Activated CD8-positive, alpha-beta T cell treated with anti-CD3 and anti-CD28 coated beads, Interleukin-2, amount 10 ng/mL, durations not matched to agents 7 days and 5 days (primary cell): ENCODE measurements at places on chromosomes 12 and 14.

DNA sequence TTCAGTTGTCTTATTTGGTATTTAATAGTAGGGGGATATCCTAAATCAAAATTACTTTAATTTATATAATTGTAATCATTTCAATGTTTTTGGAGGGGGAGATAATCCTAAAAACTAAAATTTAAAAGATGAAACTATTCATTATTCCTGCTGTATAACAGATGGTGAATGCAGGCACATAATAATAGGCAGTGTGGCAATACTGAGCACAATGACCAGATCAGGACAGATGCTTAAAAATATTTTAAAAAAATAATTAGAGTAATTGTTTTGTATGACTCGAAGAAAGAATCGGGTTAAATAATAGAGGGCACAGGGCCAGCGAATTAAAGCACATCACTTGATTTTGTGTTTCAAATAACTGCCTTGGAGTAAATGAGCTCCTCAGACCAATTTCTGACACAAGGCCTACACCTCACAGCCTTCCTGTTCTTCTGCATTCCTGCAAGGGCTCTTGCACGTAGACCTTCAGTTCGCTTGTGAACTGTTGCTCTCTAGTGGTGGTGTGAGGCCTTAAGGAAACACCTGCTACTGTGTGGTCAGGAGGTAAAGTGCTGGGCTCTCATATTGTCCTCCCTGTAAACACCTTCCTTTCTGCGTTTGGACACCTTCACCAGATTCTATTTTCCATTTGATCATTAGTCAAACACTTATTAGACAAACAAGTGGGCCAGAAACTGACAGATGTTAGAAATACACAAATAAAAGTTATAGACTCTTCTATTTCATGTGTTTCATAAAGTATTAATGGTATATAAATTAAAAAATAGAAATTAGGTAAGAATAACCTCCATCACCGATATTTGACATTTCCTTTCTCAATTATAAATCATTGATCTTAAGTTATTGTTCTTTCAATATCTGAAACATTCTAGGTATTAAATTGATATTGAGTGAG is 29.3 kb upstream of the KLRF1 start:
- peaks cover 9% of the 10 kb centered on the region for H3K36me3 ChIP-seq
- H3K27me3 ChIP-seq: peaks cover 4% of the 10 kb centered on the region
- peaks cover 46% of the 10 kb centered on the region for H3K4me1 ChIP-seq
- H3K4me3 ChIP-seq: no peak overlapping the region
- H3K27ac ChIP-seq: peak overlapping the region; percentile 64

DNA sequence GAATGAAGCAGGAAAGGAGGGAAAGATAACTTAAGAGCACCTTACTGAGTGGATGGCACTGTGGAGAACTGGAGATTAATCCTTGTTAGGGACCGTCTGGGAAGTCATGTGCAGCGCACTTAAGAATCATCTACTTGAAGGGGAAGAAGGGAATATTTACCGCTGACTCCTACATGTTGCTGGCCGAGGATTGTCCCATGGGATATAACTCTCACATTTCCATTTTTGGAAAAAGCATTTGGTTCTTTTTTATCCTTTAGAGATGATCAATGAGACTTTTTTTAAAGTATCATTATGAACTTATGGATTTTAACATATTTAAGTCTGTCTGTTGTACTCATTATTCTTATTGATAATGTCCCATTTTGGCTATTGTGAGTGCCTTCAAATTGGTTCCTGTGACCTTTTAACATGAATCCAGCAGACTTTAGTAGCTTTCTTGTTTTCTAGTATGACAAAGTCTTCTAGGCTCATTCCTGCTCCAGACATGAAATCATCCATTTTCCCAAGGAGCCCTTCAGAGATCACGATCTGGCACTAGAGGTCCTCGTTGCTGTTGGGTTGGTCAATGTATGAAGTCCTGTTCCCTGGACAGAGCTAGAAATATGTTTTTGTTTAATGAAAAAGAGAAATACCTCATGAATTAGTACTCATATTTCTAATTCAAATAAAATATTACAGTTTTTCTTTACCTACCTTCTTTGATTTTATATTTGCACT is 20.2 kb upstream of the FAM234B start:
- peaks cover 29% of the 10 kb centered on the region for H3K27me3 ChIP-seq
- DNase-seq: no peak
- no peak overlapping the region for H3K4me3 ChIP-seq
- H3K27ac ChIP-seq: no peak overlapping the region
- no peaks in the 10 kb centered on the region for H3K4me1 ChIP-seq

DNA sequence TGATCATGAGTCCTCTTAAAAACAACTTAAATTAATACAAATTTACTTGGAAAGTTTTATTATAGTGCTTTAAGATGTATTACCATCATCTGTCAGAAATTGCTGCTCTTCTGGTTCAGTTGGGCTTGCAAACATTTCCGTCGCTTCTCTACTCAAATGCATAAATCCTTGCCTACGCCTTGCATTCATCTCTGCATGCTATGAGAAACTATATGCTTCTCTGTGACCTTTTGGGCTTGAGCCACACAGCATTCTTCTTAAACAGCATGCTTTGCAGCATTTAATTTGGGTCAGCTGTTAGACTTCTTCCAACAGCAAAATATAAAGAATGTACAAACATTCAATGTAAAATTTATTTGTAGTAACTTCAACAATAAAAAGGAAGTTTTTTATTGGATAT is 305.7 kb upstream of the FLRT2 start:
- H3K27me3 ChIP-seq: no peaks in the 10 kb centered on the region
- DNase-seq: no peak
- H3K4me3 ChIP-seq: no peak overlapping the region

DNA sequence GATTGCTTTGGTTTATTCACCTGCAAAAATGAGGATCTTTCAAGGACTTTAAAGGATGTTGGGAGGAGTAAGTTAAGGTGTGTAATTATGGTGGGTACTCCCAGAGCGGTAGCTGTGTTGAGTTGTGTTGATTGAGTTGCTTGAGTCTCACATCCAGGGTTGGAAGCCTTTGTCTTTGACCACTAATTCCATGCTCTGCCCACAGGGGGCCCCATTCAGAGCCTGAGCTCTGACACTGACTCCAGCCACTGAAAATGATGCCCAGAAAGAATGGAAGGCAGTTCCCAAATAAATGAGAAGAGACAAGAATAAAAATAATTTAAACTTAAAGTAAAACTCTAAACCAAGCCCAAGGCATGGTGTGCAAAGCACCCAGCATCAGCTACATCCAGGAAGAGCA is 237.4 kb upstream of the PWP1 start:
- no peaks in the 10 kb centered on the region for H3K4me1 ChIP-seq
- H3K4me3 ChIP-seq: no peak overlapping the region
- no peaks in the 10 kb centered on the region for H3K27me3 ChIP-seq
- no peak for DNase-seq

GRCh38 chr12:62692884-62693283 is 226.3 kb downstream of the MON2 start:
- no peaks in the 10 kb centered on the region for H3K36me3 ChIP-seq
- DNase-seq: no peak
- H3K4me1 ChIP-seq: peaks cover 23% of the 10 kb centered on the region
- H3K27me3 ChIP-seq: peaks cover 14% of the 10 kb centered on the region
- H3K4me3 ChIP-seq: no peak overlapping the region
- no peak overlapping the region for H3K27ac ChIP-seq

- H3K4me3 ChIP-seq: no peak overlapping the region
- H3K27me3 ChIP-seq: no peaks in the 10 kb centered on the region
- no peaks in the 10 kb centered on the region for H3K36me3 ChIP-seq
- no peak for DNase-seq
- no peak overlapping the region for H3K27ac ChIP-seq
- no peaks in the 10 kb centered on the region for H3K4me1 ChIP-seq
These were observed 102.4 kb downstream of the TMTC1 start for GRCh38 chr12:29681370-29681769.

DNA sequence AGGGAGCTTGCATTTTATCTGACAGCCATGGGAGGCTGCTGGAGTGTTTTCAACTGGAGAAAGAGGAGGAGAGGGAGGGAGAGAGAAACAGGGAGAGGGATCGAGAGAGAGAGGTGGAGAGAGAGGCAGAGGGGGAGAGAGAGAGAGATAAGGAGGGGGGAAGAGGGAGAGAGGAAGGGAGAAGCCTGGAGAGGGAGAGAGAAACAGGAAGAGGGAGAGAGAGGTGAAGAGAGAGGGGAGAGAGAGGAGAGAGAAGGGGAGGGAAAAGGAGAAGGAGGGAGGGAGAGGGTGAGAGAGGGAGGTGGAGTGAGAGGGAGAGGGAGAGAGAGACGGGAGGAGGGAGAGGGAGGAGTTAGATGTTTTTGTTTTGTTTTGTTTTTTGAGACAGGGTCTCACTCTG is 45.6 kb downstream of the DNAH10 start:
- no peak overlapping the region for H3K4me3 ChIP-seq
- no peak for DNase-seq
- no peaks in the 10 kb centered on the region for H3K4me1 ChIP-seq
- H3K27ac ChIP-seq: no peak overlapping the region

GRCh38 chr14:32358781-32359180 is 29.7 kb downstream of the AKAP6 start:
- no peak for DNase-seq
- H3K4me1 ChIP-seq: no peaks in the 10 kb centered on the region
- no peak overlapping the region for H3K4me3 ChIP-seq
- no peaks in the 10 kb centered on the region for H3K27me3 ChIP-seq

DNA sequence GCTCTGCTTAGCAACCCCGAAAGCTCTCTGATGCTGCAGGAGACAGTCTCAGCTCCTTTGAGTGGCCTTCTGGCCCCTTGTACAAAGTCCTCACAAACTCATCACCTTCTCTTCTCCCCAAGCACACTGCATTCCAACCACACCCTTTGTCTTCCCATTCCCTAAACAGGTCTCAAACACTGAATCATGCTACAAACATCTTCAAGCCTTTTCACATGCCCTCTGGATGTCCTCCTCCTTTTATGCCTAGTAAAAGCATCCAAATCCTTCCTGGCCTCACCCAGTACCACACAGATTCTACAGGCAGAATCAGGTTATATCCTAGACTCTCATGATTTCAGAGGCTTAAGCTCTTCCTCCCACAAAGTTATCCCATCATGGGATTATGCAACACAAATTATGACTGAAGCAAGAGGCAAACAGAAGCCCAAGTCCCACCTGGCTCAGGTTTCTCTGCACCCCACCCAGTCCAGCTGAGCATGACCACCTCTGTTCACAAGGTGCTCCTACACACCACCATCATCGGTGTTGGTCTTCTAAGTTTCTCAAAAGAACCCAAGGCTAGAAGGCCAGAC is 61.4 kb upstream of the PCED1B start:
- H3K4me3 ChIP-seq: no peak overlapping the region
- no peaks in the 10 kb centered on the region for H3K36me3 ChIP-seq
- no peak overlapping the region for H3K27ac ChIP-seq
- no peaks in the 10 kb centered on the region for H3K4me1 ChIP-seq
- DNase-seq: no peak

- H3K36me3 ChIP-seq: no peaks in the 10 kb centered on the region
- no peak overlapping the region for H3K27ac ChIP-seq
- DNase-seq: no peak
- H3K4me1 ChIP-seq: no peaks in the 10 kb centered on the region
These were observed 43.2 kb downstream of the SLC5A8 start for GRCh38 chr12:101166866-101167265.

DNA sequence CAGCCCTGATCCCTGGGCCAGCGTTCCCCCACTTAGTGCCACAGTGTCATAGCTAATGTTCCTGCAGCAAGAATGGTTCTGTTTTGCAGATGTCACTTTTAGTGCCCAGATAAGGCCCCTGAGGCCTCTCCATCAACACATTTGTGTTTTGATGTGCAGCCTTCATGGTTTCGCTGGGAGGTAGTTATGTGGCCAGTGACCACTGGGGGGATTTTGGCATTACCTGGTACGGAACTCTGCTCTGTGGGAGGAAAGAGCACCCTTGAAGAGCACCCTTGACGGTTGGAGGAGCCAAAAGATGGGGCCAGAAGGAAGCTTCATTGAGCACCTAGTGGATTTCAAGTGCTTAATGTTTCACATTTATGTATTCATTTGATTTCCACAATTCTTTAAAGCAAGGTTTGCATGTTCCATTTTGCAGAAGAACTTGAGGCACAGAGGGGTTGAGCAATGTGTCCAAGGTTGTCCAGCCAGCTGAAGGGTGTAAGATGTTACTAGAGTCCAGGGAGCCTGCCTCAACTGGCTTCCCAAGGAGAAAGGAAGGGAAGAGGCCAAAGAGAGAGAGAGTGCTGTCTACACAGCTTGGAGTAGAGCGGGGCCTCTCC is 13.0 kb downstream of the SERPINA11 start:
- no peak overlapping the region for H3K4me3 ChIP-seq
- H3K27me3 ChIP-seq: no peaks in the 10 kb centered on the region
- H3K27ac ChIP-seq: no peak overlapping the region
- H3K36me3 ChIP-seq: no peaks in the 10 kb centered on the region
- no peak for DNase-seq

GRCh38 chr12:15526033-15526432 is 203.7 kb downstream of the PTPRO start:
- H3K4me3 ChIP-seq: no peak overlapping the region
- H3K36me3 ChIP-seq: no peaks in the 10 kb centered on the region
- H3K27ac ChIP-seq: no peak overlapping the region
- peaks cover 23% of the 10 kb centered on the region for H3K27me3 ChIP-seq
- H3K4me1 ChIP-seq: peaks cover 5% of the 10 kb centered on the region

GRCh38 chr12:62653740-62654139 is 187.1 kb downstream of the MON2 start:
- no peak overlapping the region for H3K4me3 ChIP-seq
- DNase-seq: no peak
- H3K4me1 ChIP-seq: peaks cover 20% of the 10 kb centered on the region
- H3K27me3 ChIP-seq: peaks cover 59% of the 10 kb centered on the region

- peaks cover 58% of the 10 kb centered on the region for H3K36me3 ChIP-seq
- H3K27me3 ChIP-seq: no peaks in the 10 kb centered on the region
- peaks cover 73% of the 10 kb centered on the region for H3K4me1 ChIP-seq
These were observed 59.1 kb downstream of the PLXNC1 start for GRCh38 chr12:94207467-94207848.

- H3K36me3 ChIP-seq: peaks cover 75% of the 10 kb centered on the region
- H3K4me1 ChIP-seq: no peaks in the 10 kb centered on the region
- no peak overlapping the region for H3K4me3 ChIP-seq
- H3K27me3 ChIP-seq: no peaks in the 10 kb centered on the region
- no peak overlapping the region for H3K27ac ChIP-seq
These were observed 12.5 kb downstream of the PGAM5 start for GRCh38 chr12:132723015-132723763.

DNA sequence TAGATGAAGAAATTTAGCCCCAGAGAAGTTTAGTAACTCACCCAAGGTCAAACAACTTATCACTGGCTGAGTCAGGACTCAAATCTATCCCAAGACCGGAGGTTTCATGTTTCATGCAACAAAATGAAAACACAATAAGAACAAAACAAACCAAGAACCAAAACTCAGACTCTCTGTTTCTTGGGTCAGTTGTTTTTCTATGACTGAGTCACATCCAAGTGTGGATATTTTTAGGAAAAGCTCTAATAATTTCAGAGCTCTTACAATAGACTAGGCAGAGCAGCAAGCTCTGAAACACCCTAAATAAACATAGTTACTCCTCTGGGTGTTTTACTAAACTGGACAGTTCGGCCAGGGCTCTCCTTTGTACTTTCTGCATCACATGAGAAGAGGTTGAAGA is 87.6 kb upstream of the PRB2 start:
- H3K36me3 ChIP-seq: no peaks in the 10 kb centered on the region
- no peak overlapping the region for H3K4me3 ChIP-seq
- H3K27me3 ChIP-seq: peaks cover 14% of the 10 kb centered on the region
- no peak for DNase-seq
- peaks cover 5% of the 10 kb centered on the region for H3K4me1 ChIP-seq
